CD4-positive, alpha-beta T cell treated with Interferon gamma for 1 hour (primary cell): ENCODE measurements at places on chromosomes 4 and X.

- DNase-seq, result no peak
Observed at GRCh38 chr4:47065051-47065481, 33.7 kb downstream of the GABRB1 start.

- no peak for DNase-seq
Observed at GRCh38 chr4:7513671-7514070, 78.9 kb upstream of the PSAPL1 start.

GRCh38 chrX:20141281-20142220, at the start of gene EIF1AX:
TSS of gene EIF1AX (minus strand) at chrX:20141838. CDS start at chrX:20141640, 198 bp downstream.
- peak; percentile 99 for DNase-seq

GRCh38 chrX:44992775-44993174, 119.8 kb downstream of the KDM6A start:
- DNase-seq, result no peak

DNA sequence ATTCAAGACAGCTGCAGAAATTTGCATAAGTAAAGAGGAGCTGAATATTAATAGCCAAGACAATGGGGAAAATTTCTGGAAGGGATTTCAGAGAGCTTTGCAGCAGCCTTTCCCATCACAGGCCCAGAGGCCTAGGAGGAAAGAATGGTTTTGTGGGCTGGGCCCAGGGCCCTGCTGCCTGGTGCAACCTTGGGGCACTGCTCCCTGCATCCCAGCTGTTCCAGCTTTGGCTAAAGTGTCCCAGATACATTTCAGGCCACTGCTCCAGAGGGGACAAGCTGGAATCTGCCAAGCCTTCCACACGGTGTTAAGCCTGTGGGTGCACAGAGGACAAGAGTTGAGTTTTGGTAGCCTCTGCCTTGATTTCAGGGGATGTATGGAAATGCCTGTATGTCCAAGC, 185.6 kb upstream of the SFRP2 start:
- DNase-seq, result no peak

DNA sequence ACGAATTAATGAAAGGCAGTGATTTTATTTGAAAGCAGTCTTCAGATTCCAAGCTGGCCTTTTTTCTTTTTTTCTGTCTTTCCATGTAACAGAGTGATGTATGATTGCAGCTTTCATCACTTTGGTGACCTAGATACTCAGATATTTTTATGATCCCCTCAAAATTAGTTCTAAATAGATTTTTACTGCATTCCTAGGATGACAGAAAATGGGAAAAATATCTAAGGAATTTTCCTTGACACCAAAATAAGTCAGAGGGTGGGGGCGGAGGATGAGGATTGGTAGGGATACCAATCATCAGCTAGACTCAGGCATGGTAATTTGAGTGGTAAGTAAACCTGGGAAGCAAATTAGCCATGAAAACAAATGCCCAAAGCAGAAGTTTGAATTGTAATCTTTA, 11.9 kb upstream of the HMGB2 start:
- DNase-seq, result no peak

DNA sequence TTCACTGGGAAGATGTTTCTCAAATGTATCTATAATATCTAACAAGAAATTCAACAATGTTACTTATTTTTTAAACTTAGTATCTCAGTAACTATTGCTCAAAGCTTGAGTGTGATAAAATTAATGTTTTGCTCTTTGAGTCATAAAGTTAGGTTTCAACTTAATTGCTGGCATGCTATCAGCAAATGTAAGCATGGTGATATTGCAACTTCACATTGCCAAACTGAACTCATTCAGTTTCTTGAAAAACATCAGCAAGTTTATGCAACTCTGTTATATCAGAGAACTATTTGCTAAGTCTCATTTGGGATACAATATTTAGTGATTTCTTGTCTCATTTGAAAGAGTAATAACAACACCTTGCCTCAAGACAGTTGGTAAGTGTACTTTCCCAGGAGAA, 91.2 kb upstream of the KLF3 start:
- DNase-seq, result no peak
